Right lung (tissue), 10 donors: ENCODE measurements at places on chromosomes 7 and 10. TPM values are rescaled to one million over a fixed set of nuclear protein-coding genes. Genes with fewer than 3 reads are reported as not detected.

DNA sequence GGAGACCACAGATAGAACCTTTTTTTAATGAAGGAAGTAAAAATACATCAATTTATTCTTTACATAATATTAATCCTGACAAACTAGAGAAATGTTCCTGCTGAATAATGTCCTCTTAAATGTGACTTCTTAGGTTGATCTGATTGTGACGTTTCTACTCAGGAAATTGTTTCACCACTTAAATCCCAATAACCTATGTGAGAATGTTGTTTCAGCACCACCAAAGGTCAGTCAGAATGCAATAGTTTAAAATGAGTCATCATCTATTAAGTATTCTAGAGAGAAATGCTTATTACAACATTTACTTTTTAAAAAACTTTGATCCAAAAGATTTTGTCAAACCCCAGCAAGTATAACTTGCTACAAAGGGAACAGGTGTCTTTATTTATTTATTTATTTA lies 155.4 kb upstream of the CACNA2D1 start:
- DNase-seq: no peak

DNA sequence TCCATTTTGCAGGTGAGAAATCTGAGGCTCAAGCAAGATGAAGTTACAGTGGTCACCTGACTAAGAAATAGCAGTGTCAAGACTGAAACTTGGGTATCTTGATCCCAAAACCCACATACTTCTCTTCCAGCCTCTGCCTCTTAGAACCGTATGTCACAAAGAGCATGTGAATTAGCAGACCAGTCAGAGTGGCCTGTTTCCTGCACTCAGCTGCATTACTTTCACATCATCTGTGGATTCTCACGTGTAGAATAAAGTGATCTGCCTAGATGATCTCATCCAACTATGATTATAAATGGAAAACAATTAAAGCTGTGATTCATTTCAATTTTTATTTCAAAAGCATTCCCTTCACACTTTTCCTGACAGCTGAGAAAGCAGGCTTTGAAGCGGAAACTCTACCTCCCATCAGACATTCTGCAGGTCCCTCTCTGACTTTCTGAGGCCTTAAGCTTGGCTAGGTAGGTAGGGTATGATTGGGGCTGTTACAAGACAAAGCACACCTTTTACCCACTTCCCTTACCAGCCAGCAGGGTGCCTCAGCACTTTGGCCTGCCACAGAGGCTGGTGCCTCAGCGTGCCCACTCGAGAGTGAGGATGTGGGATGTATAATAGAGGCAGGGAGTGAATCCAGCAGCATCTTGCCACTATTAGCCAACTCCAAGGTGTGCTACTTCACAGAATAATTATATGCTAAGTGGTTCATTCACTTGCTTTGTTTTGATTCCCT lies 70.2 kb upstream of the PDE1C start:
- DNase-seq: no peak

GRCh38 chr10:73899423-73899822 lies 11.5 kb upstream of the PLAU start:
- no peak for DNase-seq

- DNase-seq: no peak
Measured at GRCh38 chr7:27616914-27617548, 45.7 kb downstream of the HIBADH start.

- no peak for DNase-seq
Measured at GRCh38 chr10:119325131-119325530, 117.8 kb downstream of the GRK5 start.

DNA sequence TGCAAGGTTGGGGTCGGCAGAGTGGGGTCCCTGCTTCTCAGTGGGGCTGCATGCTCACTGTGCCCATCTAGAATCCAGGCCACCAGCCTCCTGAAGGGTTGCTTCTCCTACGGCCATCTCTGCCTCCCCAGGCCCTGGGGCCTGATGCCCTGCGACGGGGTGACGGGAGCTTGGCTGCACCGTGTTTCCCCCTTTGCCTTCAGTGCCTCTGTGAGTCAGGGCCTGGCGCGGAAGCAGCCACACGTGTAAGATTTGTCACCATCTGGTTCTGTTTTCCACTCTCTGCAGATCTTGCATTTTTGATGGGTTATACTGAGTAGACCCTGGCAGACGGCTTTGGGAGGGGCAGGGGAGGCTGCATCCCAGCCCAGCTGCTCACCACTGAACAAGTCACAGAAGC lies 7.2 kb downstream of the ADAMTS14 start:
- no peak for DNase-seq

DNA sequence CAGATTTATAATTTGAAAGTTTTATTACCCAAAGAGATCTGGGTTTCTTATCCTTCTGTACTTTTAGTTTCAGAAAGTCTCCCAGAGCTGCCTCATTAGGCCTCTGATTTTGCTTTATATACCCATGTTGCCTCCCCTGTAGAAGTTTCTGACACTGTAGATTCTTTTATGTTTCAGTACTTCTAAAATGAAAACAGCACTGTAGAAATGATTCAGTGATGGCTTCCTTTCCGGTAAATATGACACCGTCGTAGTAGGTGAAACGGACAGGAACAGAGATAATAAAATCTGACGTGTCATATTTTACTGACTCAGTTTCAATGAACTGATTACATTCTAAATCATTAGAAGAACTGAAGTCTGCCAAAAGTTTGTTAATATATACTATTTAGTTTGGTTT lies 272.7 kb downstream of the TWIST1 start:
- no peak for DNase-seq

DNA sequence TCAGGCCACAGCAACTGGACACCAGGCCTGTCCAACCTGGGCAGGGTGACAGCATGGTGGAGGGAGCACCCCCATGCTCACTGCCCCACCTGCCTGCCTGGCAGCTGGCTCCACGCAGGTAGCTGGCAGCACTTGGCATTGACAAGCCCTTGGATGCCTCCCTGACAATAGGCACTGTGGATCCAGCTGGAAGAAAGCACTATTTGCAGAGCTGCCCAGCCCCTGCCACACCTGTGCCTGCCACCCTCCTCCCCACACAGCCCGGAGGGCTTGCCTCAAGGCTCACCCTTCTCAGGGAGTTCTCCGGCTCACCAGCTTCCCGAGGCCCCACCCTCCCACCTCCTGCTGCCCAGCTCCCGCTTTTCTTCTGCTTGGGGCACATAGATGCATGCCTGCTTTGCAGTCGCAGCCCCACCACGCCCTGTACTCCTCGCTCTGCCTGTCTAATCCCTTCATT lies 160.1 kb downstream of the NEURL1 start:
- no peak for DNase-seq

DNA sequence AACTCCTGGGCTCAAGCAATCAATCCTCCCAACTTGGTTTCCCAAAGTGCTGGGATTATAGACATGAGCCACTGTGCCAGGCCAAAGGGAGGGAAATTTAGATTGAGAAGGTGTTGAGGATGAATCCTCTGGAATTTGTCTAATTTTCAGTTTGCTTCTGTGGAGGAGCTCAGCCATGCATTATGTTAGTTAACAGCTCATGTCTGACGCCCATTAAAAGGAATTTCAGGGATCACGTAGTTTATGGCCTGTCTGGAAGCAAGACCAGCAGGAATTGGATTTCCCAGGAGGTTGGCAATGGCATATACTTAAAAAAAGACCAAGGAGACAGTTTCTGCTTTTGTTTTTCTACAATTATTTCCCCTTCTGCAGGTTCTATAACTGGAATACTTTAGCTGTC lies 165.7 kb downstream of the OTUD1 start:
- no peak for DNase-seq

GRCh38 chr7:130084037-130084875 lies 13.9 kb downstream of the KLHDC10 start:
- DNase-seq: no peak

Gene CYP3A4
- polyA plus RNA-seq: 0.16 TPM

Gene EIF3A
- polyA plus RNA-seq: 131 TPM

GRCh38 chr10:96850825-96851224 lies 18.7 kb downstream of the LCOR start:
- no peak for DNase-seq
